ENCODE measurements at places on chromosomes 6 and 20.

- no peak for DNase-seq
Measured at GRCh38 chr6:22003287-22003686, 293.5 kb downstream of the PRL start.

- no peak for DNase-seq
Measured at GRCh38 chr20:1893721-1894470, 1.3 kb upstream of the SIRPA start.

DNA sequence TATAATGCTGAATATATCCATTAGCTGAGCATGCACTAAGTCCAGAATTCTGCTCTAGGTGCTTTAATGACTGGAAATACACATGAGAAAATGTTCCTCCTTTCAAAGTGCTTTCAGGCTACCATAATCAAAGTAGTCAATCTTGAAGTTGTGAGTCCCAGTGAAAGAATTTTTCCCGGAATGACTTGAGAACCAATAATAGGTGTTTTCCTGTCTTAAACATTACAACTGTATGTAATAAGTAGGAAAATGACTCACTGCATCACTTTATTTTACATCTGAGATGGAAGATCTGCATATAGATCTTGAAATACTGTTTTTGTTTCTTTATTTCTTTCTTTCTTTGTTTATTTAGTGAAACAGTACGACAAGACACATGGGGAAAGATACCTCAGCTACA lies 437.4 kb upstream of the JAG1 start:
- no peak for DNase-seq

GRCh38 chr6:169498916-169499513 lies 202.8 kb downstream of the WDR27 start:
- DNase-seq, result no peak

GRCh38 chr20:51660672-51661608 lies 107.2 kb downstream of the ATP9A start:
- DNase-seq, result peak; percentile 74

- DNase-seq, result peak; percentile 15
Measured at GRCh38 chr20:7710440-7710839, 229.8 kb downstream of the HAO1 start.

- DNase-seq, result no peak
Measured at GRCh38 chr6:154591234-154591633, 80.7 kb upstream of the CNKSR3 start.

DNA sequence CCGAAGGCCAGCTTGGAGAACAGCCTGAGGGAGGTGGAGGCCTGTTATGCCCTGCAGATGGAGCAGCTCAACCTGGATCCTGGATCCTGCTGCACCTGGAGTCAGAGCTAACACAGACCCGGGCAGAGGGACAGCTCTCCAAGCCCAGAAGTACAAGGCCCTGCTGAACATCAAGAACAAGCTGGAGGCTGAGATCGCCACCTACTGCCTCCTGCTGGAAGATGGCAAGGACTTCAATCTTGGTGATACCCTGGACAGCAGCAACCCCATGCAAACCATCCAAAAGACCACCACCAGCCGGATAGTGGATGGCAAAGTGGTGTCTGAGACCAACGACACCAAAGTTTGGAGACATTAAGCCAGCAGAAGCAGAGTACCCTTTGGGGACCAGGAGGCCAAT lies 223.5 kb upstream of the ID4 start:
- DNase-seq, result no peak

GRCh38 chr20:50717974-50718761 lies 13.2 kb upstream of the PARD6B start:
- DNase-seq, result no peak

DNA sequence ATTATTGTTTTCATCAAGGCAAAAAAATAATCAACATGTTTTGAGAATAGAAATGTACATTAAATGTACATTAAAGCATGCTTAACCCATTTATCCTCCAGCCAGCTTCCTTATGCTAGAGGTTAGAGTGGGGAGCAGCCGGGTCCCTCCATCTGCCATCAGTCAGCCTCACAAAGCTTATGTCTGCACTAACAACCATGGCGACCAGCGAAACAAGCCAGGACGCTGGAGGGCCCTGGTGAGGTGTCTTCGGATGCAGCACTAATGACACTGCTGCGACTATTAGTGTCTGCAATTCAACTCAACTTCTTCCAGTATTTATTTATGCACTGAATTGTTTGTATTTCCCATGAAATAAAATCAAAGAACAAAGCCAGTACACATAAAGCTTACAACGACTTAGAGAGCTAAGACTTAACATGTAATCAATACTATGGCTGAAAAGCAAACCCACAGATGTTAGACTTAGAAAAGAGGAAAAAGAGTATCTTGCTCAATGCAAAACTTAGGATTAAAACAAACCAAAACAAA lies 6.8 kb downstream of the CLDN20 start:
- no peak for DNase-seq

DNA sequence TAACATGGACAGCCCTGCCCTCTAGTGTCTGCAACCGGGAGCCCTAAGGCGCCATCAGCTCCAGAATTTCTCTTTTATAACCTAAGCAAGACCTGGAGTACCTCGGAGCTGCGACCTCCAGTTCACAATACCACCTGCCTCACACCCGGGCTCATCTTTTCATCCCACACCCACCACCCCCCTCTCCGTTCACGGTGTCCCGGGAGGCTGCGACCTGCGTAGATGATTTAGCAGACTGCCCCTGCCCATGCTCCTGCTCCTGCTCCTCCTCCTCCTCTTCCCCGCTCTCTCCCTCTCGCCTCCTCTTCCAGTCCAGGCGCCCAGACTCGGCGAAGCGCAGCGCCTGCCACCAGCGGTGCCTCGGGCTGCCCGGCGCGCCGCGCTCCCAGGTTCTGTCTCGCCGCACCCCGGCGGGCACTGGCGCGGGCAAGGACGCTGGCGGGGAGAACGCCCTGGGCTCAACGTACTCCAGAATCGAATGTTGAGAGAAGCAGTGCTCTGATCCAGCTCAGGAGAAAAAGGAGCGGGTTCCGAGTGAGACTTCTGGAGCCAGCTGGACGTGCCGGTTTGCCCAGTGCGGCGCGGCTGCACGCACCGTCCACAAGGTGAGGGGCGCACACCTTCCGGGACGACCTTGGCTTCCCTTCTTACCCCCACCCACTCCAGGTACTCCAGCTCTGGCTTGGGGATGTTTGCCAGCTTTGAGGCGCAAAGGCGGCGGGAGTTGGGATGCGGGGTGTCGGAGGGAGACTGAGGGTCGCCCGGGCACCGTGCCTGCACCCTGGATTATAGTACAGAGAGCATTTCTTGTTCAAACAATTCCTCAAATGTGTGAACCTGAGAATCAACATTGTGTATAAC lies at the start of gene HTR1E:
TSS of gene HTR1E (plus strand) at position 310 of the 861 bp plus-strand sequence. CDS start 77,807 bp downstream, outside the sequence.
- DNase-seq, result peak; percentile 22

DNA sequence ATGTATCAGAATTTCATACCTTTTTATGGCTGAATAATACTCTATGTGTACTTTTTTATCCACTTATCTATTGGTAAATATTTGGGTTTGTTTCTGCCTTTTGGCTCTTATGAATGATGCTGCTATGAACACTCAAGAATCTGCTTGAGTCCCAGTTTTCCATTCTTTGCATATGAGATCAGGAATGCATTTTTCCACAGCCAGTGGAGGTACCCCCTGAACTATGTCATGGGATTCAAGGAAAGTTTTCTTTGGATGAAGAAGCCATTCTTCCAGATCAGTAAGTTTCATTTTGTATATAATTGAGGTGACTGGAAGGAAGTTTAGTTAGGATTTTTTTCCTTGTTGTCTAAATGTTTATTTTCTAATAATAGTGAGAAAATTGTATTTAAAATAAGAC lies 40.9 kb downstream of the NKX2-4 start:
- no peak for DNase-seq

DNA sequence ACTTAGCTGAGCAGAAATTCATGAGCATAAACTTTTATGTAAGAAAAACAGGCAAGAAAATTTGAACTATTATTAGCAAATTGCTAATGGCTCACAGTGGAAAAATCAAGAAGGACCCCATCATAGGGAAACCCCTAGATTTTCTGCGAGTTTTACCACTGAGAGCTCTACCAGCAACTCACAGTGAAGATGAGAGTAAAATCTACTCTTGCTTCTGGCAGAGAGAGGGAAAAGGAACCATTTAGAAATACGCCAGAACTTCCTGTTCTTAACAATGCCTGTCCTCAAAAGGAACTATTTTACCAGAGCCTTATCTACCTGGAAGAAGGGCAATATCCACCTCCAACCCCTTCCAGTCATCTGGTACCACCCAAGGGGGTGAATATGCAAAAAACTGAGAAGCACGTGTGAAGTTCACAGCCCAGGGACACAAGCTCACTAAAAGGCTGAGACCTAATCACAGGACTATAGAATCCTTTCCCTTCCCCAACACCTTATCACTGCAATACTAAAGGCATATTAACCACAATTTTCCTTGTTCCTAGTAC lies 34.4 kb upstream of the ASF1A start:
- no peak for DNase-seq

DNA sequence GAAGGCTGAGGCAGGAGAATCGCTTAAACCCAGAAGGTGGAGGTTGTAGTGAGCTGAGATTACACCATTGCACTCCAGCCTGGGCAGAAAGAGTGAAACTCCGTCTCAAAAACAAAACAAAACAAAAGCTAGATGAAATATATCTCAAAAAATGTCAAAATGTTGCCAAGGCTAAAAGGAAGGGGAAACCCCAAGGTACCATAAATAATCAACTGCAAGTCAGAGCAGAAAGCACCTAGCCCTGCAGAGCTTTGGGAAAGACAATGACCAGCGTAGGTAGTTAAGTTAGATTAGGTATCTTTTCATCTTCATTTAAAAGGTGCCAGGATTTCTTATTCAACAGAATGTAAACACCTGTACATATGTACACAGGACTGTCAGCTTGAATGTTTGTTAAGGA lies 33.0 kb downstream of the AKIRIN2 start:
- DNase-seq, result no peak

GRCh38 chr6:126437205-126437604 lies 97.3 kb downstream of the CENPW start:
- no peak for DNase-seq

DNA sequence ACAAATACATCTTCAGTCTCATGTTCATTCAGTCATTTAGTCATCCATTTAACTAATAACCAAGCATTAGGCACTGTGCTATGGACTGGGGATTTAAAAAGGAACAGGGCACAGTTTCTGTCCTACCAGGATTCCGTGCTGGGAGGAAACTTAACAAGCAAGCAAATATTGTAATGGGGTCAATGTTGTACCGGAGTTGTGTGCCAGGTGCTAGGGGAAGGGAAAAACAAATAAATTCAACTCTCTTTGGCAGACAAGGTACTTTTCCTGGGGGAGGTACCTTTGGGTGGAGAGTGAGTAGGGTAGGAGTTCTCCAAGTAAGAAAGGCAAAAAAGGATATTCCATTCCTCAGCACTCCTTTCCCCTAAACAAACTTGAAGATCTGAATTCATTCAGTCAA lies 90.3 kb downstream of the OLIG3 start:
- DNase-seq, result no peak

DNA sequence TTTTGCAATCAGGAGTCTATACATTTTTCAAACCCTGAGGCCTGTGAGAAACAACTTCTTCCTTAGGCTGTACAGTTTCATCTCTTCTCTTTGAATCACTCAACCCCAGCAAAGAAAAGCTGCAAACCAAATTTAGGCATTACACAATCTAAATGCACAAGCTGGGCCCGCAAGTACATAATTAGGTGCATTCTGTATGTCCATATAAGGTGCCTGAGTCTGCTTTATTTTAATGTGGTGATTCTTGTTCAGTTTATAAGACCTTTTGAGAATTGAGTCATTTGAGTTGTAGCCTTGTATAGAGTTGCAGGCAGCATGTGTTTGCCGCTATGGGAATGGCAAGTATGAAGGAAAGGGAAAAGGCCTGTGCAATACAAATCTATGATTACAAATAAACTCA lies 709.6 kb upstream of the MARCKS start:
- DNase-seq, result no peak

DNA sequence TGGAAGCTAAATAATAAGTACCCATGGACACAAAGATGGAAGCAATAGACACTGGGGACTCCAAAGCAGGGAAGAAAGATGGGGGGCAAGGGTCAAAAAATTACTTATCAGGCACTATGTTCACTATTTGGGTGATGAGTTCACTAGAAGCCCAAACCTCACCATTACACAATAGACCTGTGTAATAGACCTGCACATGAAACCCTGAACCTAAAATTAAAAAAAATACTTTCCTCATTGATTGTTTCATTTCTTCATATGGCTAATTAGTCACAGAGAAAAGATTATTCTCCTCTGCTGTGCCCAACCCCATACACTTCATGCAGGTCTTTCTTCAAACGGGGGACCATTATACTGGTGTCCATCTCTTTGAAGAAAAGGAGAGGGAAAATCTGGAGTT lies 213.0 kb upstream of the DTNBP1 start:
- no peak for DNase-seq

GRCh38 chr20:18133962-18134361 lies 3.7 kb upstream of the KAT14 start:
- no peak for DNase-seq

GRCh38 chr6:30494291-30494861 lies 5.1 kb downstream of the HLA-E start:
- no peak for DNase-seq

DNA sequence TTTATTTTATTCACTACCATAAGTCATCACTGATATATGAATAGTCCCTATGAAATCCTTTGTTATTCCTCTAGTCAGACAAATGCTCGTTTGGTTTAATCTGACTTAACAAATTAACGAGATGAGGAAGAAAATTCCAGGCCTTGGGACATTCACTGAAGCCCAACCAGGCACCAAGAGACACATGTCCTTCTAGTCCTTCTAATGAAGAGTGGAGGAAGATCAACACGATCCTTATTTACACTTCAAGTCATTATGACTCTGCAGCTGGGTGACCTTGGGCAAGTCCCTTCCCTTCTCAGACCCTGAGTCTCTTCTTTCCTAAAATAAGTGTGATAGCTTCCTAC lies 117.5 kb downstream of the CEBPB start:
- DNase-seq, result no peak

DNA sequence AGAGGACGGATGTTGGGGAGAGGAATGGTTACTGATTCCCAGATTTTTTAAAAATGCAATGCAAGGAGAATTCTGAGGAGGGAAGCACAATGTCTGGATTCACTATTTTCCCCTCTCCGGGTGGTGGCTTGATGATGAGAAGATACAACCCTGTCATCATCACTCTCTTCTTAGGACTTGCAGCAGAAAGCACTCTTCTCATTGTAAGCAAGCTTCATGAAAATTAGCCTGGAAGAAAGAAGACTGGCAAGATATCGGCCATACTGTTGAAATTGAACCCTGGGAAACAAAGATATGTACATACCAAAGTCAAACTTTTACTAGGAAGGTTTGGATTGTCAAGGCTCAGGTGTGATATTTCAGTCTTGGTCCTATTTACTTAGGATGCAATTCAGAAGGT lies 195.7 kb downstream of the EDN1 start:
- no peak for DNase-seq

- DNase-seq, result no peak
Measured at GRCh38 chr6:154484942-154485341, 25.5 kb downstream of the CNKSR3 start.

DNA sequence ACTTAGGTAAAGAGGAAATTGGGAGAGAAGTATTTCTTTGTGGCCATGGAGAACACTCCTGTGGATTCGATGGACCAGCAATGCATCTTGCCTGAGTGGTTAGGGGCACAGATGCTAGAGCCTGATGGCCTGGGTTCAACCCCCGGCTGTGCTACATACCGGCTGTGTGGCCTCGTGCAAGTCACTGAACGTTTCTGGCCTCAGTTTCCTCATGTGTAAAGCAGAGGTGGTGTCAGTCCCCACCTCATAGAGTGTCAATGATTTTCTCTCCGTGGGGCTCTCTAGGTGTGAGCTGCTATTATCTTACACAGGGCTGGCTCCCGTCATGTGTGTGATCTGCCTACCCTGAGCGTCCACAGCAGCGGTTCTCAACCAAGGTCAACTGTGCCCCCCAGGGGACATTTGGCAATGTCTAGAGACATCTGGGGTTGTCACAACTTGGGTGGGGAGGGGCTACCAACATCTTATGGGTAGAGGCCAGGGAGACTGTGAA lies 50.0 kb upstream of the PTPN1 start:
- no peak for DNase-seq
